Activated CD4-positive, alpha-beta T cell treated with anti-CD3 and anti-CD28 coated beads, Interleukin-2, amount 10 ng/mL, durations not matched to agents 24 days and 14 days (primary cell): ENCODE measurements at places on chromosomes 3 and 15. TPM values are rescaled to one million over a fixed set of nuclear protein-coding genes. Genes with fewer than 3 reads are reported as not detected.

ALG1L2 gene
- total RNA-seq = not detected in 2 replicates

- no peaks in the 10 kb centered on the region for H3K36me3 ChIP-seq
- no peak overlapping the region for H3K4me3 ChIP-seq
- H3K27ac ChIP-seq = no peak overlapping the region
- peaks cover 12% of the 10 kb centered on the region for H3K27me3 ChIP-seq
Observed at GRCh38 chr3:53630547-53630946, 136.1 kb downstream of the CACNA1D start.

- no peak overlapping the region for H3K27ac ChIP-seq
- no peak for DNase-seq
- H3K27me3 ChIP-seq = no peaks in the 10 kb centered on the region
- peaks cover 33% of the 10 kb centered on the region for H3K36me3 ChIP-seq
Observed at GRCh38 chr3:12508291-12508700, 24.0 kb downstream of the TSEN2 start.

- no peak for DNase-seq
- no peak overlapping the region for H3K27ac ChIP-seq
- peaks cover 7% of the 10 kb centered on the region for H3K27me3 ChIP-seq
Observed at GRCh38 chr3:114456742-114457141, 162.9 kb downstream of the TIGIT start.

DNA sequence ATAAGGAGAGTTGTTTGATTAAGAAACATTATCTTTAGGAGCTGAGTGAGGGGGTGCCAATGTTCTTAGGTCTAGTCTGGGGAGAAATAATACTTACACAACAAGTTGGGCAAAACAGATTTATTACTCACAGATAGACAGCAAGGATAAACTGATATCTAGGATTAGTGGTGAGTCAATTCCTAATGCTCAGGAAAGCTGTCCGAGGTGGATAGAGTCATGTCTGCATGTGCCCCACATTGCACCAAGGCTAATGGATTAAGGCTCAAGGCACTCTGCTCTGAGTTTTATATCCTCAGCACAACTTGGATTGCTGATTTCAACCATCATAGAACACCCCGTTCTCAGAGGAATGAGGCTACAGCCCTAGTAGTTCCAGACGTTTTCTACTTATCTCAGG, 1042.3 kb downstream of the OTOL1 start:
- no peak overlapping the region for H3K4me3 ChIP-seq
- no peaks in the 10 kb centered on the region for H3K36me3 ChIP-seq
- DNase-seq = no peak
- H3K4me1 ChIP-seq = no peaks in the 10 kb centered on the region
- H3K27me3 ChIP-seq = no peaks in the 10 kb centered on the region
- no peak overlapping the region for H3K27ac ChIP-seq

- no peaks in the 10 kb centered on the region for H3K36me3 ChIP-seq
- no peak overlapping the region for H3K4me3 ChIP-seq
- no peak overlapping the region for H3K27ac ChIP-seq
- DNase-seq = no peak
- H3K27me3 ChIP-seq = no peaks in the 10 kb centered on the region
Observed at GRCh38 chr3:7574435-7574834, 713.5 kb downstream of the GRM7 start.

DNA sequence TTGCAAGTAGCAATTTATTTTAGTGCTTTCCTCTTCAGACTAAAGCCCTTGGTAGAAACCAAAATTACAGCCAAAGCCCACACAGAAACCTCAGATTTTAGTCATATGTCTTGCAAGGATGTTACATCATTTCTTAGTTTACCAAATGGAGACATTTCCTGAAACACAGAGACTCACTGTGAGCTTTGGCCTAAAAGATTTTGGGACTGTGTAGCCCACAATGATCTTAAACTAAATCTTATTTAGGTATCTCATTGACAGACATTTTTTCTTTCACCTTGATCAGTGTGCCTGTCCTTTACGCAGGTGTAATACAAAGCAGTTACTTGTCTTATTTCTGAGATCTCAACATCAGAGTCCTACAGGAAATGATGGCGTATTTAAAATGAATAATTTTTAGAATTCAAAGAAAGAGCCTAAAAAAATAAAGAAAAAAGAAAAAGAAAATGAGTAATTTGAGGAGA, 27.8 kb upstream of the AP4E1 start:
- H3K36me3 ChIP-seq = no peaks in the 10 kb centered on the region
- no peaks in the 10 kb centered on the region for H3K27me3 ChIP-seq
